Regular cardiac myocyte (primary cell): ENCODE measurements at places on chromosomes 12 and 14. TPM values are rescaled to one million over a fixed set of nuclear protein-coding genes. Genes with fewer than 3 reads are reported as not detected.

The ACOT6 gene
- total RNA-seq: 0.28 TPM in 1 of 2 replicates, not detected in the other

The TSFM gene
- 16.1 and 22.6 TPM in 2 replicates for total RNA-seq

The PMEL gene
- total RNA-seq: 1.1 and 1.7 TPM in 2 replicates

The ACYP1 gene
- total RNA-seq: 6.8 and 11.9 TPM in 2 replicates

The C14orf180 gene
- not detected in 2 replicates for total RNA-seq

The PHLDA1 gene
- 78.9 and 101 TPM in 2 replicates for total RNA-seq

The ZNF410 gene
- total RNA-seq: 78.8 and 102 TPM in 2 replicates

The GLI1 gene
- under 0.01 and 0.38 TPM in 2 replicates for total RNA-seq

The KRT75 gene
- not detected in 2 replicates for total RNA-seq

The CHPT1 gene
- 38.9 and 53.0 TPM in 2 replicates for total RNA-seq

The TNFRSF1A gene
- 91.3 and 116 TPM in 2 replicates for total RNA-seq

The OLR1 gene
- 1.2 and 1.4 TPM in 2 replicates for total RNA-seq

The KCNK13 gene
- 0.28 and 0.58 TPM in 2 replicates for total RNA-seq

The BICD1 gene
- total RNA-seq: 12.8 and 18.3 TPM in 2 replicates

The ADCY4 gene
- total RNA-seq: 5.6 and 15.5 TPM in 2 replicates

The CCDC197 gene
- total RNA-seq: not detected in 2 replicates

The LRRC74A gene
- total RNA-seq: not detected in 2 replicates

The NOPCHAP1 gene
- 7.3 and 7.9 TPM in 2 replicates for total RNA-seq

The RTL1 gene
- not detected in 2 replicates for total RNA-seq

The CLEC12A gene
- total RNA-seq: not detected in 2 replicates

The KCNMB4 gene
- total RNA-seq: 1.9 and 5.1 TPM in 2 replicates

The KDM5A gene
- 53.3 and 63.3 TPM in 2 replicates for total RNA-seq

The DEGS2 gene
- under 0.01 and 0.28 TPM in 2 replicates for total RNA-seq

The GCN1 gene
- 102 and 140 TPM in 2 replicates for total RNA-seq

The CLEC14A gene
- total RNA-seq: 8.2 and 18.3 TPM in 2 replicates

The SSTR1 gene
- 0.77 and 1.1 TPM in 2 replicates for total RNA-seq

The CFAP251 gene
- 3.8 and 4.2 TPM in 2 replicates for total RNA-seq

The TMEM229B gene
- under 0.01 and 4.5 TPM in 2 replicates for total RNA-seq

The GPR84 gene
- not detected in 2 replicates for total RNA-seq
